ENCODE measurements at places on chromosomes 16 and 17.

GRCh38 chr17:3544365-3544764 is 13.2 kb downstream of the TRPV3 start:
- no peak for DNase-seq

- no peak for DNase-seq
Observed at GRCh38 chr16:65410801-65411200, 288.9 kb upstream of the CDH11 start.

- no peak for DNase-seq
Observed at GRCh38 chr16:23121024-23121423, 28.2 kb downstream of the USP31 start.

- DNase-seq: no peak
Observed at GRCh38 chr16:4180511-4180910, 61.4 kb downstream of the SRL start.

GRCh38 chr16:79286646-79287423 is 313.7 kb downstream of the MAF start:
- no peak for DNase-seq

GRCh38 chr16:73206151-73206707 is 158.3 kb upstream of the ZFHX3 start:
- no peak for DNase-seq

DNA sequence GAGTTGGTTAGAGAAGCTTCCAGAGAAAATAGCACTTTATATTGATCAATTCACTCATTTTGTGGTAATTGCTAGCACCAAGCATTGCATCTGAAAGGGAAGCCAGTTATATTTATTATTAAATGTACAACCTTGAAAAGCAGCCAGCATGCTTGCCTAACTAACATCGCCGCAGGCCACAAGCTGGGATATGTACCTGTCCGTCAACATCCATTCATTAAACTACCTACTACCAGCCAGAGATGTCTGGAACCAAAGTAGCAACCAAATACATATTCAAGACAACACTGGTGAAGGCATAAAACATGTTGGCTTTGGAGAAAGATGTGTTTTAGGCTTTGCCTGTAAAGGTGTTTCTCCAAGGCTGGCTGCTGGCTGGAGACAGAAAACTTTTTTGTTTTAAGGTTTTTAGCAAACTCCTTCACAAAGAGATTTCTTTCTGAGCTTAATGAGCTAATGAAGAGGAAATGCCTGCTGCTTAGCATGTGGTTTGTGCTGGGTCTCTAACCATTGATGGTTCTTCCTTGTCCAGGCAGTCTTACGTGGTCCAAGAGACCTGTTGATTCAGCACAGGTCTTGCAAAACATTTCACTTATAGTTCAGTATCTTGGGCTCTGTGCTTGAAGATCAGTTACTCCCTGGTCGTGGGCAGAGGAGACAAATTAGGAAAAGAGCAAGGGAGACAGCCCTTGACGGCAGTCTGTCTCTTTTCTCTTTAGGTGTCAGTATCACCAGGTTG is 3.1 kb downstream of the ITPRIPL2 start:
- no peak for DNase-seq

- DNase-seq: no peak
Observed at GRCh38 chr17:4849011-4849536, 15.9 kb downstream of the MINK1 start.

- DNase-seq: no peak
Observed at GRCh38 chr17:52648995-52649394, 490.5 kb upstream of the CA10 start.

GRCh38 chr17:10610884-10611283 is 46.2 kb downstream of the MYH3 start:
- no peak for DNase-seq

GRCh38 chr16:67456391-67457081 is 24.4 kb downstream of the ATP6V0D1 start:
- peak; percentile 21 for DNase-seq

DNA sequence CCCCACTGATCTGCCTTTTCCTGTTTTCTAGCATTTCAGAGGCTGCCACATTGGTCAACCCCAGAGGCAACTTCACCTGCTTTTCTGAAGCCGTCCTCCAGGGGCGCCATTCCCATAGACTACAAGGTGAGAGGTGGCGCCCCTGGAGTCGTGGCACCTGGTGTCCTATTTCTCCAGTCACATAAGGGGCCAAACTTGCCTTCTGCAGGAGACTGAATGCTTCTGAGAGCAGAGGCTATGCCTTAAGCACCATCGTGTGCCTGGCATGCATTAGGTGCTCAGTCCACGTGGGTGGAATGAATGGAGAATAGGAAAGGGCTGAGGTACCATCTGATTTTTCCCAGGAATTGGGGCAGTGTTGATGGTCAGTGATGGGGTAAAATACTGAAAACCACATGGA is 164.8 kb downstream of the HAPSTR1 start:
- DNase-seq: no peak

GRCh38 chr17:21218101-21218500 is 4.1 kb upstream of the TMEM11 start:
- no peak for DNase-seq

DNA sequence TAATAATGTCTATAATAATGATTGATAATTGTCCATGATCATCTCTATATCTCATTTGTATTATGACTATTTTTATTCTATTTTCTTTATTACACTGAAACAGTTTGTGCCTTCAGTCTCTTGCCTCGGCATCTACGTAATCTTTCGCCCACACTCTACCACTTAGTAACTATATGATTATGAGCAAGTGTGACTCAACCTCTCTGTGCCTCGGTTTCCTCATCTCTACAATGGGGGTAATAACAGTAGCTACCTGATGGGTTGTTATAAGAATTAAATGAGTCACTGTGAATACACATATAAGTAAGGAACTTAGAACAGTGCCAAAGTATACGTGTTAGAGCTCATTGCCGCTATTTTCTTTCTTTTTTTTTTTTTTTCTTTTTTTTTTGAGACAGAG is 3.7 kb upstream of the SLC16A11 start:
- DNase-seq: no peak

Measured in GM04504 (cell line).